ENCODE measurements at places on chromosomes 2 and 18.
A peak's percentile ranks its signal among the peaks of the same experiment; 100 is the strongest.

DNA sequence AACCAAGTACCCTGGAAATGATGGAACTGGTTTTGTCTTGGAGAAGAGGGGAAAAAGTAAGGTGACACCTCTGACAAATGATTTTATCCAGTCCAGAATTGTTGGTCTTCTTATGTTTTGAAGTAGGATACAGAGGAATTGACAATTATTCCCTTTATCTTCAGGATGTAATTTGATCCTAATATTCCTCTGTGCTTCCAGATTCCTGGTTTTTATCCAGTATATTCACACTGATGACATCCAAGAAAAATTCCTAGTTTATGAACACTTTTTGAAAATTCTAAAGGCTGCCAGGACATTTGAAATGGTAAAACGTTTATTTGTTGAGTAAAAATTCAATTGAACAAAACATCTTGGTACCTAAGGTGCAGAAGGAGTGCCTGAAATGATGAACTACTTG is 22.2 kb upstream of the ETAA1 start:
- DNase-seq: no peak

DNA sequence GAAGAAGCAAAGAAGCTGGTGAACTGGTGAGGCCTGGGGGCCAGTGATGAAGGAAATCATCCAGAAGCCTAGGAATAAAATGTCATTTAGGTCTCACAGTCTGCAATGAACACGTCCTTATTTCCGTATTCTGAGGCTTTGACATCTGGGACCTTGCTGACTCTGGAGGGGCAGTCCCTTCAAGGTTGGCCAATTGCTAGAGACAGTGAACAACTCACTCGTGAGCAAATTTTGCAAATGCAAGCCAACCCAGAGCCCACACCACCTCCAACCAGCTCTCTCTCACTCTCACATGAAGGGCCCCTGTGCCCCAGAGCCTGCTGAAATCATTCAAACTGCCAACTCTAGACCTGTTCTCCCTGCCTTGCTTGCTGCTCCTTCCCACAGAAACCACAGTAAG is 279.1 kb upstream of the LYPD1 start:
- DNase-seq: no peak

DNA sequence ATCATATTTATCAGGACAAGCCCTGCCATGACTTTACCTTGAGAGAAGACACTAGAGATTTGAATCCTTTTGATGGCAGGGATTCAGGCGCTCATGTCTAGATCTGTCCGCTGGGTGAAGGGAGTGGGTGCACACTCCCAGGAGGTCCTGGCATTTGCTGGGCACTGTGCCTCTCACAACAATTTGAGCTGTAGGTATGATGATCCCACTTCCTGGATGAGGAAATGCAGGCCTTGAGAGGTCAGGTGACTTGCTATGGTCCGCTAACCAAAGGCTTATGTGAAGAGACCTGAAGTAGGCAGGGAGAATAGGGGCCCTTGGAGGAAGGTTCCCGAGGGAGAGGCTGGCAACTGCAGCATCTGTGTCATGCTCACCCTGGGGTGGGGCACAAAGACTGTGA is 206.1 kb downstream of the HAUS1 start:
- DNase-seq: no peak

DNA sequence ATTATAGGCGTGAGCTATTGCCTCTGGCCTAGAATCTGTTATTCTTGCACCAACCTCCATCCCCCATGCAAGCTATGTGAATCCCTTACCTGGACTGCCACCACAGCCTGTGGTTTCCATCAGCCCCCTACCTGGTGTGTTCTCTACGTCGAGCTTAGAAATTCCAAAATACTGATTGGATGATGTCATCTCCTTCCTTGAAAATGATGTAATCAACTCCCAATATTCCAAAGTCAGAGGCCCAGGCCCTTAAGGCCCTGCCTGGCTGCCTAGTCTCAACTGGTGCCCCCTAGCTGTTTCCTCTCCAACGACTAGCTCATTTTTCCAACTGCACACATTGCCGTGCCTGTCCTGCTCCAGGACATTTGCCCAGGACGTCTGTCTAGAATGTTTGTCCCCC is 41.3 kb upstream of the GBX2 start:
- DNase-seq: no peak

GRCh38 chr18:31684279-31685096 is at the start of gene B4GALT6:
B4GALT6 (minus strand) TSS chr18:31684581; CDS start chr18:31684426, 155 bp downstream.
- no peak for DNase-seq

GRCh38 chr2:104321796-104322349 is 532.0 kb upstream of the POU3F3 start:
- DNase-seq: no peak

- no peak for DNase-seq
Observed at GRCh38 chr2:241857041-241857541, 1.6 kb downstream of the PDCD1 start.

- DNase-seq: no peak
Observed at GRCh38 chr2:176105078-176105729, 1.9 kb upstream of the HOXD11 start.

GRCh38 chr18:37662546-37663339 is 97.1 kb upstream of the CELF4 start:
- DNase-seq: no peak

DNA sequence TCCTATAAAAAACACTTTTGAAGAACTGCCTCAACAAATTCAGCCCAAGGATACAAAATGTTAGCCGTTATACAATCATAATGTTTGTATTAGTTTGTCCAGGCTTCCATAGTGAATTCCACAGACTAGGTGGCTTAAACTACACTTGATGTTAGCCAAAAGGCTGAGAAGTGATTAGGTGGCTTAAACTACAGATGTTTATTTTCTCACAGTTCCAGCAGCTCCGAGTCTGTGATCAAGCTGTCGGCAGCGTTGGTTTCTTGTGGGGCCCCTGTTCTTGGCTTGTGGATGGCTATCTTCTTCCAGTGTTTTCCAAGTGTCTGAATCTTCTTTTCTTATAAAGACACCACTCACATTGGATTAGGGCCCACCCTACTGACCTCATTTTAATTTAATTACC is 31.5 kb upstream of the MFF start:
- no peak for DNase-seq

DNA sequence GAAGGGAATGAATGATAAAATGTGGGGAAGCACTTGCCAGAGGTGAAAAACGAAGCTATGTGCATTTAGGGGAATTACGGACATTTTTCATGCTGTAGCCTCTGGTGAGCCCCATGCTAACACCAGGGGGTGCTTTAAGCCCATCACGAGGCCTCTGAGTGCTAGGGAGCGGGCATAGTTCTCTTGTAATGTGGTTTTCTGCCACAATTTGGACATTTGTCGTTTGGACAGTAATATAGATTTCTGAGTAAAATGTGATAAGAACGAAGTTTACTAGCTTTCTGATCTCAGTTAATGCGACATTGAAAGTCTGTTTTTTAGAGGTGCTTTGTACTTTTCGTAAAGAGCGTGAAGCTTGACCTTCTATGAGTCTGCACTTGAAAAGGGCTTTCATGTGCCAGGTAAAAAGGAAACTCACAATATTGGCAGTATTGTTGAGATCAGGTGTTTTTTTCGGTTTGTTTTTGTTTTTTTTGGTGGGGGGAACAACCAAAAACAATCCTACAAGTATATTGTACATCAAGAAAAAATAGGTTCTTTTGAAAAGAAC is 50.6 kb downstream of the TRAF3IP1 start:
- peak; percentile 46 for DNase-seq

DNA sequence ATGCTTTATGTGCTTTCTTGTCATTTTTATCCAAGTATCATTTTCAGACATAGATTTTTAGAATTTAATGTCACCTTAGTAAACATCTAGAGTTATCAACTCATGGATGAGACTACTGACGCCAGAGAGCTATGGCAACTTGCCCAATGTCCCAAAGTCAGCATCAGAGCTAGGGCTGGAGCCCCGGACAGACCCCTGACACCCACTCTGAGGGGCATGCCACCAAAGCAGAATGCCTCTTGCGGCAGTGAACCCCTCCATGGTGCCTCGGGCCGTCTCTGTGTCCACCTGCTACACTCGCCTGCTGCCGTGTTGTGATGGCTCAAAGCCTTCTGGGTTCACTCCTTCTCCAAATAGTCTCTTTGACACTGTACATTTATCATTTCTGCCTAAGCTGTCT is 5.4 kb downstream of the SIGLEC15 start:
- DNase-seq: no peak

DNA sequence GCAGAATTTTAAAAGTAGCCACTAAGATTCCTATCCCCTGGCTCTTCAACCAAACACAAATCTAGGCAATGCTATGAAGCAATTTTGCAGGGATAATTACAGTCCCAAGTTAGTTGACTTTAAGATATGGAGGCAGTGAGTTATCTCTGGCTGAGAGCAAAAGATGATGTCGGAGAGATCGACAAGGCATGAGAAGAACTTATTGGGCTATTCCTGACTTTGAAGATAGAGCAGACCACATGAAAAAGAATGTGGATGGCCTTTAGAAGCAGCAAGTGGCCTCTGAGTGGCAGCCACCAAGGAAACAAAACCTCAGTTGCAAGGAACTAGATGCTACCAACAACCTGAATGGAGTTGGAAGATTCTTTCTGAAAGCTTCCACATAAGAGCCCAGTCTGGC is 58.2 kb upstream of the PPM1B start:
- no peak for DNase-seq

- no peak for DNase-seq
Observed at GRCh38 chr2:169664600-169664977, 29.6 kb downstream of the CFAP210 start.

DNA sequence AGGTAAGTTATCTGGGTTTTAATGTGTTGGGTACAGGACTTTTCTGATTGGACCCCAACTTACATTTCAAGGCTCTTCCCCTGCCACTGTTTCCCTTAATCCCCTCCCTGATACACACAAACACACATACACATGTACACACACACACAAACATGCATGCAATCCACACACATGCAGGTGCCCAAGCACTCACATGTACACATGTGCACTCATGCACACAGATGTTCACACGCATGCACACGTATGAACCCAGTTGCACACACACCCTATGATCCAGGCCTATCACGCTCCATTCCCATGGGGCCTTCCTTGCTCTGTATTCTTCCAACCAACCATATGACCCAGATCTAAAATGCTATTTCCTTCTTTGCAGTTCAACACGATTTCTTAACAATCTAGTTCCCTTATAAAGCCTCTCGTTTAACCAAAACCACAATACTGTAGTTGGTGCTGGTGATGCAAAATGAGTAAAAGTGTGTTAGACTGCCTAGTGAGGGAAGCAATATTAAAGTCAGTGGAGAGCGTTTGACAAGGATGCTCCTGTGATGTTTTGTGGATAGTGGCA is 11.1 kb downstream of the SERPINB8 start:
- no peak for DNase-seq

- DNase-seq: no peak
Observed at GRCh38 chr18:36622610-36623009, 206.2 kb downstream of the TPGS2 start.

Measured in CD4-positive, alpha-beta T cell treated with Interleukin-4 for 4 hours (primary cell).